Eye (tissue), 1 donor: ENCODE measurements at places on chromosomes 11 and 22.
A peak's percentile ranks its signal among the peaks of the same experiment; 100 is the strongest.

GRCh38 chr22:45787759-45788158 lies 116.1 kb downstream of the ATXN10 start:
- DNase-seq, result no peak

- no peak for DNase-seq
Observed at GRCh38 chr11:76863196-76863777, 2.6 kb downstream of the ACER3 start.

DNA sequence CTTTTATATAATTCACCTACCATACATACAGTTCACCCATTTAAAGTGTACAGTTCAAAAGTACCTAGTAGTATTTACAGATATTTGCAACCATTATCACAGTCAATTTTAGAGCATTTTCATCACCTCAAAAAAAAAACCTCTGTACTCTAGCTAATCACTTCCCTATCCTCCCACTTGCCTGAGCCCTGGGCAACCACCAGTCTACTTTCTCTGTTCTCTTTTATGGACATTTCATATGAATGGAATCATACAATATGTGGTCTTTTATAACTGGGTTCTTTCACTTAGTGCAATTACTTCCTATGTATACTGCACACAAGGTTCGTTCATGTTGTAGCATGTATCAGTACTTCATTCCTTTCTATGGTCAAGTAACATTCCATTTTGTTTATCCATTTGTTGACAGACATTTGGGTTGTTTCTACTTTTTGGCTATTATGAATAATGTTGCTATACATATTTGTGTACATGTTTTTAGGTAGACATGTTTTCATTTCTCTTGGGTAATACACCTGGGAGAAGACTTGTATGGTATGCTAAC lies 17.8 kb upstream of the NEU3 start:
- no peak for DNase-seq

GRCh38 chr11:84234011-84234410 lies 947.8 kb upstream of the CCDC90B start:
- peak; percentile 35 for DNase-seq

GRCh38 chr11:3796346-3796745 lies 1.0 kb downstream of the NUP98 start:
- no peak for DNase-seq

- no peak for DNase-seq
Observed at GRCh38 chr22:29163808-29164207, 41.9 kb upstream of the EMID1 start.

DNA sequence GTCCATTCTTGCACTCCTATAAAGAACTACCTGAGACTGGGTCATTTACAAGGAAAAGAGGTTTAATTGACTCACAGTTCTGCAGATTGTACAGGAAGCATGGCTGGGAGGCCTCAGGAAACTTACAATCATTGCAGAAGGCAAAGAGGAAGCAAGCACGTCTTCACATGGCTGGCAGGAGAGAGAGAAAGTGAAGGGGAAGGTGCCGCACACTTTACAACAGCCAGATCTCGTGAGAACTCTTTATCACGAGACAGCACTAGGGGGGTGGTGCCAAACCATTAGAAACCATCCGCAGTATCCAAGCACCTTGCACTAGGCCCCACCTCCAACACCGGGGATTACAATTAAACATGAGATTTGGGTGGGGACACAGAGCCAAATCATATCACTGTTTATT lies 19.4 kb upstream of the POLA2 start:
- DNase-seq, result no peak

GRCh38 chr11:19905280-19905853 lies 192.7 kb downstream of the NAV2 start:
- DNase-seq, result peak; percentile 62

DNA sequence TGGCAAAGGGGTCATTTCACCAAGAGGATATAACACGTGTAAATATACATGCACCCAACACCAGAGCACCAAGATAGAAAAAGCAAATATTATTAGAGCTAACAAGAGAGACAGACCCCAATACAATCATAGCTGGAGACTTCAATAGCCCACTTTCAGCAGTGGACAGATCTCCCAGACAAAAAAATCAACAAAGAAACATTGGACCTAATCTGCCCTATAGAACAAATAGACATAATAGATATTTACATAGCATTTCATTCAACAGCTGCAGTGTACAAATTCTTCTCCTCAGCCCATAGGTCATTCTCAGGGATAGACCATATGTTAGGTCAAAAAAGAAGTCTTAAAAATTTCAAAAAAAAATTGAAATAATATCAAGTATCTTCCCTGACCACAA lies 312.8 kb downstream of the TTC28 start:
- DNase-seq, result no peak

DNA sequence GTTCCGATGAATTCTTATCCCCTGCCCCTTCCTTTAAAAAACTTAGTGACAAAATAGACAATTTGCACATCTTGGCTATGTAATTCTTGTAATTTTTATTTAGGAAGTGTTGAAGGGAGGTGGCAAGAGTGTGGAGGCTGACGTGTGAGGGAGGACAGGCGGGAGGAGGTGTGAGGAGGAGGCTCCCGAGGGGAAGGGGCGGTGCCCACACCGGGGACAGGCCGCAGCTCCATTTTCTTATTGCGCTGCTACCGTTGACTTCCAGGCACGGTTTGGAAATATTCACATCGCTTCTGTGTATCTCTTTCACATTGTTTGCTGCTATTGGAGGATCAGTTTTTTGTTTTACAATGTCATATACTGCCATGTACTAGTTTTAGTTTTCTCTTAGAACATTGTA lies 12.0 kb downstream of the CCND1 start:
- DNase-seq, result peak; percentile 12

GRCh38 chr11:119602745-119603373 lies 126.1 kb downstream of the NECTIN1 start:
- no peak for DNase-seq

DNA sequence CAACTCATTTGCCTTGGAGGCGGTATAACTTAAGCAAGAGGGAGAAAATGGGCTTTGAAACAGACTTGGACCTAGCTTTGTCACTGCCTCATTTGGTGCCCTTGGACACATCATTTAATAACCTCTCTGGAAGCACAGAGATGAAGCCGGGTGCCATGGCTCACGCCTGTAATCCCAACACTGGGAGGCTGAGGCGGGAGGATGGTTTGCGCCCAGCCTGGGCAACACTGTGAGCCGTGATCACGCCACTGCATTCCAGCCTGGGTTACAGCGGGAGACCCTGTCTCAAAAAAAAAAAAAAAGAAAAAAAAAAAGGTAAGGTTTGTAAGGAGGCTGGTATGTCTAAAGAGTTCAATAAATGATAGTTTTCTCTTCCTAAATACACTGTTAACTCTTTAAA lies 806 bp downstream of the COA4 start:
- no peak for DNase-seq

DNA sequence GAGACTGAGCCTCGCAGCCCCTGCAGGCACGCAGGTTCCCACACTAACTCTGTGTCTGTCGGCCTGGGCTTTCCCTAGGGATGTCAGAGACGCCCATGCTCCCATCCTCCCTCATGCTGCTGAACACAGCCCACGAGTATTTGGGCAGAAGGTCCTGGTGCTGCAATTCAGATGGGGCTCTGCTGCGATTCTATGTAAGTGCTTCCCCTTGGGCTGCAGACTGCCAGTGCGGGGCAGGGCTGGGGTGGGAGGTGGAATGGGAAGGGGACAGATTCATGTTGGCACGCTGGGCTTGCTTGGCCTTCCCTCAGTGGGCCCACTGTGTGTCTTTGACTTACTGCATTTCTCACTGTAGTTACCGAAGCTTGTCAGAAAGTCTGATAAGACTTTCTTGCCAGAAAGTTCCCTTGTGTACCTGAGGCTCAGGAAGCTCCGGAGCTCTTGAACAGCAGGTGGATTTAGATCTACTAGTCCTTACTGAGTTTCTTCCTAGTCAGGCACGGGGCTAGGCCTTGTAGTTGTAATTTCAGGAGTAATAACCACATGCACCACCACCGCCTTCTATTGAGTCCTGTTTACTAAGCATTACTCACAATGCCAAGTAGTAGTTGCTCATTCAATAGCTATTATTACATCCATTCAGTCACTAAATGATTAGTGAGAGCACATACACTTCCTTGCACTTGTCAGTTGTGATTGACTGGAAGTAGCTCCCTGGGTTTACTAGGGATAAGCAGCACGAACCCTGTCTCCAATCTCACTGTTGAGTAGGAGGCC lies 65.2 kb downstream of the CABIN1 start:
- no peak for DNase-seq

- no peak for DNase-seq
Observed at GRCh38 chr11:85589373-85589772, 37.8 kb downstream of the DLG2 start.

DNA sequence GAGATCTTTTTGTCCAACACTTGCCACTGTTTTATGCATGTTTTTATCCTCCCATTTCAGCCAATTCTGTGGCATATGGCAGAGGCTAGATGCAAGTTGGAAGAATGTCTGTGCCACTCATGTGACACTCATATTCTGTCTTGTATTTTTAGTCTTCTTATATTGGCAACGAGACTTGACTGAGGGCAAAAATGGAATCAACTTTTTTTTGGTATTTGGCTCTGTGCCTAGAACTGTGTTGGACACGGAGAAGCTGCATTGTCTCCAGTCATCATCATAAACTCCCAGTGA lies 1.7 kb upstream of the FZD4 start:
- no peak for DNase-seq

DNA sequence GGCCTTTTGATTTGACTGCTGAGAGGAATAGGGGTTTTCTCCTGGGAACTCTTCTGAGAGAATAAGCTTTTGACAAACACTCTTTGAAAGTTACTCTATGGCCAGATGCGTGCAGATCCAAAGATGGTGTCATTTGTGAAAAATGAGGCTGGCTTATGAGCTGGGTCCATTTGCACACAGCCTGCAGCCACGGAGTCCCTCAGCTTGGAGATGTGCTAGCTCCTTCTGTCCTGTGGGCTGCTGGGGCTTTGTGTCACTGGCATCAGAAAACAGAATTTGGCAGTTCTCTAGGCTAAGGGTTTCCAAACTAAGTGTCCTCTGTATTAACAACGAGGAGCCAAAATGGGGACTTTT lies 702.4 kb downstream of the NTM start:
- no peak for DNase-seq

GRCh38 chr11:60625262-60625661 lies 74.2 kb upstream of the MS4A8 start:
- DNase-seq, result no peak

GRCh38 chr11:94151903-94152677 lies 23.4 kb downstream of the PANX1 start:
- no peak for DNase-seq

DNA sequence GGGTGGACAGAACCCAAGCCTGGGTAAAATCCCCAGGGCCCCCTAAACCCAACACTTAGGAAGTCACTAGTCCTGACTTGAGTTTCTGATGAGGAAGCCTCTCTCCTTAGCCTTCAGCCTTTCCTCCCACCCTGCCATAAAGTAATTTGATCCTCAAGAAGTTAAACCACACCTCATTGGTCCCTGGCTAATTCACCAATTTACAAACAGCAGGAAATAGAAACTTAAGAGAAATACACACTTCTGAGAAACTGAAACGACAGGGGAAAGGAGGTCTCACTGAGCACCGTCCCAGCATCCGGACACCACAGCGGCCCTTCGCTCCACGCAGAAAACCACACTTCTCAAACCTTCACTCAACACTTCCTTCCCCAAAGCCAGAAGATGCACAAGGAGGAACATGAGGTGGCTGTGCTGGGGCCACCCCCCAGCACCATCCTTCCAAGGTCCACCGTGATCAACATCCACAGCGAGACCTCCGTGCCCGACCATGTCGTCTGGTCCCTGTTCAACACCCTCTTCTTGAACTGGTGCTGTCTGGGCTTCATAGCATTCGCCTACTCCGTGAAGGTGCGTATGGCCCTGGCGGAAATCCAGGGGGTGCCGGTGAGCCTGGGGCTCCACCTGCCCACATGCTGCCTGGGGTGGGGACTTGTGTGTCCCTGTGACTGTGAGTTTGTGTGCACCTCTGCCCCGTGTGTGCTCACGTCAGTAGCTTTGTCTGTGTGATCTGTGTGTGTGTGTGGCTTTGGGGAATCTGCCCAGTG lies at the start of gene IFITM1:
TSS of gene IFITM1 (plus strand) at position 254 of the 767 bp plus-strand sequence. CDS start at position 385, 131 bp downstream.
- DNase-seq, result peak; percentile 59

GRCh38 chr22:28600546-28601143 lies 79.0 kb downstream of the TTC28 start:
- DNase-seq, result peak; percentile 86

DNA sequence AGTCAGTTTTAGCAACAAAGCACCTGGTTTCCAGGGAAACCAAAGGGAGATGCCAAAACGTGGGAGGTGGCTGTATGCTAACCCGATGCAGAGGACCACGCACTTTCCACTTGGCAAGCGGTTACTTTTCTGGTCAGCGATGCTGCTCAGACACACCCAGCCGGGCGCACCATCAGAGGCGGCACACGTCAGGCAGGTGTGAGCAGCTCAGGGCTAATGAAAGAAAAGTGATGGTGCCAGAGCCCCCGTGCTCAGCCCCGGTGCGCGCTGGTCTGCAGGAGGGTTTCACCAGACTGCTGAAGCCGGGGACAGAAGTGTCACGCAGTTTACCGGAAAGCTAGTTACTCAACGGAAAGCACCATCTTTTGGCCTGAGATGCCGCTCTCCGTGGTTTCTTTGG lies 5.7 kb downstream of the LTO1 start:
- DNase-seq, result no peak

- DNase-seq, result peak; percentile 100
Observed at GRCh38 chr22:36387959-36388726, at the start of gene MYH9. Gene MYH9, minus strand, starts transcription at chr22:36387967. Its CDS starts 38,731 bp downstream, at chr22:36349236.

GRCh38 chr22:50437511-50438304 lies 37.1 kb downstream of the SBF1 start:
- no peak for DNase-seq

DNA sequence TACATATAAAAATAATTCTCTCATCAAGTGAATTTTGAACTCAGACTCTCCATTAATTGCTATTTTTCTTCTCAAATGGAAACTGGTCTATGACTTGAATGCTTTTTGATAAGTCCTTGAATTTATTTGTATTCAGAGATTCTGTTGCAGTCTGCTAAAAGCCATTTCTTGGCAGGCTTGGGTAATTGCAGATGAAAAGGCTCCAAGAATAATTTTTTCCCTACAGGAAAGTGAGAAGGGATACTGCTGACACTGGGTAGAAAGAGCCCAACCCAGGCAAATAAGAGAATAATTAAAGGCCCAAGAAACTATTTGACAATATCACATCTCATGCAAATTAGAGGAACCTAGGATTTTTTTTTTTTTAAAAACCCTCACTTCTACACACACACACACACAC lies 246.5 kb upstream of the DDI1 start:
- DNase-seq, result no peak

- no peak for DNase-seq
Observed at GRCh38 chr11:44849922-44850321, 100.8 kb downstream of the TP53I11 start.

- no peak for DNase-seq
Observed at GRCh38 chr11:27718346-27718862, 18.1 kb upstream of the BDNF start.

GRCh38 chr11:77073328-77074001 lies 6.7 kb downstream of the CAPN5 start:
- peak; percentile 68 for DNase-seq
